ENCODE measurements at places on chromosomes 11 and 22.

DNA sequence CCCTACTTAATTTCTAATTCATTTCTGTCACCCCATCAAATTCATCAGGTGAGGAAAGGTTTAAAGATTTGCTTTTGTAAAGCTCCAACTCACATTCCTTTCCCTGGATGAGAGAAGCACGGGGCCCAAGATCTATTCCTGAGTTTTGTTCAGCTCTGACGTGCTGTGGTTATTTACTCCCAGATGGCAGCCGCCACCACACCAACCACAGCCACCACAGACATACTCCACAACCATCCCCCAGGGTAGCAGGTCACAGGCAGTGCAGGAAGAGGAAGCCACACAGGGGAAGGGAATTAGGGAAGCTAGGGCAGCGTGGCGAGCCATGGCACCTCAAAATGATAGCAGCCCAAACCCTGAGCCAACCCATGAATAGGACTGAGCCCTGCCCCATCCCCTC, 63.5 kb upstream of the CSNK2A3 start:
- peaks cover 5% of the 10 kb centered on the region for H3K4me1 ChIP-seq
- H3K27me3 ChIP-seq, result peaks cover 18% of the 10 kb centered on the region
- no peak overlapping the region for H3K27ac ChIP-seq

DNA sequence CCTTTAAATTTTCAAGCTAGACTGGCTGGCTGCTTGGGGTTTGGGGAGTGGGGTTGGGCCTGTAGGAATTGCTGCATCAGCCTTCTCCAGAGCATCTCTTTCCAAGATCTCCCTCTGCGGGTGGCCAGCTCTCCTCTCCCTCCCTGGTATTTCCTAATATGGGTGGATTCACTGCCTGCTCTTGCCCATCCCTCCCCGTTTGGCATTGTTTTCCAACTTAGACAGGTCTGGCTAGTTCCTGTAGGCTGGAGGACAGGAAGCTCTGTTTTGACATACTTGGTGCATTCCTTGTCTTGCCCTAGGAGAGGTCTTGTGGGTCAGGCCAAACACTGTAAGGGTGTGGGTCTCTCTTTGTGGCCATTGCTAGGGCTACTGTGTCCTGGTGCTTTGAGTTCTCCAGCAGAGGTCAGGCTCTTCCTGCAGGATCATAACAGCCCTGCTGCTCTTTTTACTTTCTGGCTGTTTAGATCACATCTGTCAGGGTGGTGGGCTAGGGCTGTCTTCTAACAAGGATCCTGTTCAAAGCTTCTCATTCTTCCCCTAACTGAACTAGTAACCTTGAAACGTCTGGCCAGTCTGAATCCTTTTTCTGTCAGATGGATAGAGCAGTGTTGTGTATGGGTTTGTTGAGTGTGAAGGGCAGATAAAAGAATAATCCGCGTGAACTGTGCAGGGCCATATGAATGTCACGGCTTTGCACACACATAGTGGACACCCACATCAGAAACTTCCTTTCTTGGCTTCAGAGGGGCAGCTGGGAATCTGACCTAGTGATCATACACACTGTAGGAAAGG, 18.3 kb upstream of the MICALL1 start:
- H3K4me1 ChIP-seq, result no peaks in the 10 kb centered on the region
- no peak overlapping the region for H3K4me3 ChIP-seq
- DNase-seq, result no peak
- H3K27ac ChIP-seq, result peak overlapping the region; percentile 29

DNA sequence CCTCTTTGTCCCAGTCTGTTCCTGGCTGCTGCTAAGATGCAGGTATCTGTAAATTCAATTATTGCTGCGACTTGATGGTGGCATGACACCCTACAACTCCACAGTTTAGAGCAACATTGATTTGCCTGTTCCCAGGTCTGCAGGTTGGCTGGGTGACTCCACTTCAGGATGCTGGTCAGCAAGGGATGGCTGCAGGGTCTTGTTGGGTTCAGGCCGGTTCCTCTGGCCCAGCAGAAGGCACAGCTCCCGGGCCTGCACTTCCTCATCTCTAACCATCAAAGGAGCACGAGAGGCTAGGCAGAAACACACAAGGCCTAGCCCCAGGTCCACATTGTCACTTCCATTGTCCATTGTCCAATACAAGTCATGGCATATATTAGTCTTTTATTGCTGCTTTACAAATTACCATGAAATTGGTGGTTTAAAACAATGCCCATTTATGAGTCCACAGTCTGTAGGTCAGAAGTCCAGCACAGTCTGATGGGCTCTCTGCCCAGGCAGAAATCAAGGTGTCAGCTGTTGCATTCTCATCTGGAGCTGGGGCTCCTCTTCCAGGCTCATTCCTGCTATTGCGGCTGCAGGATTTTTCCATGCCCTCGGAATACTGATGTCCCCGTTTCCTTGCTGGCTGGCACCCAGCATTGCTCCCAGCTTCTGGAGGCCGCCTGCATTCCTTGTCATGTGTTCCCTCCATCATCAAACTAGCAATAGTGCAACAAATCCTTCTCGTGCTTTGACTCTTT, 96.6 kb upstream of the LMO1 start:
- H3K27me3 ChIP-seq, result peaks cover 2% of the 10 kb centered on the region
- no peak overlapping the region for H3K4me3 ChIP-seq
- no peak for DNase-seq
- no peaks in the 10 kb centered on the region for H3K4me1 ChIP-seq

- DNase-seq, result peak; percentile 40
- H3K36me3 ChIP-seq, result no peaks in the 10 kb centered on the region
- H3K4me3 ChIP-seq, result no peak overlapping the region
- H3K4me1 ChIP-seq, result peaks cover 3% of the 10 kb centered on the region
- H3K27me3 ChIP-seq, result peaks cover 2% of the 10 kb centered on the region
- H3K27ac ChIP-seq, result no peak overlapping the region
Observed at GRCh38 chr11:110818032-110818687, 105.9 kb upstream of the ARHGAP20 start.

GRCh38 chr22:22014285-22014659, 31.7 kb upstream of the TOP3B start:
- peaks cover 8% of the 10 kb centered on the region for H3K27me3 ChIP-seq
- no peaks in the 10 kb centered on the region for H3K4me1 ChIP-seq
- no peaks in the 10 kb centered on the region for H3K36me3 ChIP-seq
- DNase-seq, result no peak
- H3K27ac ChIP-seq, result no peak overlapping the region

DNA sequence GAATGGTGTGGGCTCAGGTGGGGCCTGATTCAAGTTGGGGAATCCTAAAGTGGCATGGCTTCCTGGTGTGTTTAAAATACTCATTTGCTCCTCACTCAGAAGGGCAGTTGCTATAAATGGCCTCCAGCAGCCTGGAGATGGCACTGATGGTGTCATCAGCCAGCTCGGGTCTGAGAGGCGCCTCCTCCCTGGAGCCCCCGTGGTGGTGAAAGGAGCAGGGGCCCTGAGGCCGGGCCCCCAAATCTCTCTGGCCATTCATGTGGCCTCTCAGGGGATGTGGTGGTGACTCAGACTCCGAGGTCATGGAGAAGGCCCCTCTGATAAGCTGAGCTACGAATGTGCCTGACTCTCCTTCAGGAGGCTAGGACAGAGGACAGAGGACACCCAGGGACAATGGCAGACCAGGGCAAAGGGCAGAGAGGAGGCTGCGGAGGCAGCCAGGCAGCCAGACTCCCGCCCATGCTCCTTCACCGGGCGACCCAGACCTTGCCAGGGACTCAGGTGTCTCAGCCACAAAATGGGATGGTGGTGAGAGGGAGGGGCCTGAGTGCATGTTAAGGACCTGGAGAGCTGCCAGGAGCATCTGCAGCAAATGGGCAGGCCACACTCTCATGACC, 129.2 kb downstream of the CTTN start:
- DNase-seq, result no peak
- no peak overlapping the region for H3K4me3 ChIP-seq
- H3K4me1 ChIP-seq, result no peaks in the 10 kb centered on the region
- H3K36me3 ChIP-seq, result no peaks in the 10 kb centered on the region
- no peak overlapping the region for H3K27ac ChIP-seq
- H3K27me3 ChIP-seq, result peaks cover 3% of the 10 kb centered on the region

GRCh38 chr11:7427733-7428132, 57.6 kb upstream of the OLFML1 start:
- no peak for DNase-seq
- H3K27me3 ChIP-seq, result peaks cover 4% of the 10 kb centered on the region
- no peaks in the 10 kb centered on the region for H3K36me3 ChIP-seq
- no peak overlapping the region for H3K27ac ChIP-seq
- no peak overlapping the region for H3K4me3 ChIP-seq
